ENCODE measurements at places on chromosomes 6 and 20. TPM values are rescaled to one million over a fixed set of nuclear protein-coding genes. Genes with fewer than 3 reads are reported as not detected.

The FAM110A gene
- 13.8 TPM for polyA plus RNA-seq

The ANKRD60 gene
- polyA plus RNA-seq: not detected

The PRDM13 gene
- not detected for polyA plus RNA-seq

The PDYN gene
- not detected for polyA plus RNA-seq

The ULBP2 gene
- 0.88 TPM for polyA plus RNA-seq

The ZBTB46 gene
- 0.32 TPM for polyA plus RNA-seq

The SF3B5 gene
- polyA plus RNA-seq: 357 TPM

The POM121L2 gene
- not detected for polyA plus RNA-seq

The ELOVL2 gene
- not detected for polyA plus RNA-seq

The TCF21 gene
- polyA plus RNA-seq: not detected

The IRF4 gene
- 0.41 TPM for polyA plus RNA-seq

The DEFB132 gene
- polyA plus RNA-seq: not detected

The PNPLA1 gene
- not detected for polyA plus RNA-seq

The CENPW gene
- polyA plus RNA-seq: 1.7 TPM

The MLN gene
- not detected for polyA plus RNA-seq

The ANKRD6 gene
- polyA plus RNA-seq: 3.0 TPM

The CDSN gene
- polyA plus RNA-seq: not detected

The SLC24A3 gene
- 0.10 TPM for polyA plus RNA-seq

The TRIM10 gene
- not detected for polyA plus RNA-seq

- no peak for DNase-seq
Measured at GRCh38 chr6:163720005-163720404, 305.5 kb downstream of the QKI start.

DNA sequence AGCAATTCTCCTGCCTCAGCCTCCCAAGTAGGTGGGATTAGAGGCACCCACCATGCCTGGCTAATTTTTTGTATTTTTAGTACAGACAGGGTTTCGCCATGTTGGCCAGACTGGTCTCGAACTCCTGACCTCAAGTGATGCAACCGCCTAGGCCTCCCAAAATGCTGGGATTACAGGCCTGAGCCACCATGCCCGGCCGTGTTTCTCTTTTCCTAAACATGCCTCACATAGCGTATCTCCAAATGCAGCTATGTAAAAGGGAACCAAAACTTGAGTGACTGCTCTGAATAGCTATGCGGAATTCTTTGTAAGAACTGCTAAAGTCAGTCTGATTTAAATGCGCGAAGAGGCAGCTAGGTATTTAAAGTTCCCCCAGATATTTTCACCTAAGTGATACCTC lies 20.5 kb downstream of the BPIFA2 start:
- DNase-seq: no peak

- DNase-seq: no peak
Measured at GRCh38 chr20:9723501-9724202, 115.2 kb downstream of the PAK5 start.

GRCh38 chr20:7415427-7415826 lies 524.8 kb downstream of the HAO1 start:
- DNase-seq: no peak

GRCh38 chr6:127554435-127555006 lies 22.5 kb upstream of the C6orf58 start:
- DNase-seq: no peak

DNA sequence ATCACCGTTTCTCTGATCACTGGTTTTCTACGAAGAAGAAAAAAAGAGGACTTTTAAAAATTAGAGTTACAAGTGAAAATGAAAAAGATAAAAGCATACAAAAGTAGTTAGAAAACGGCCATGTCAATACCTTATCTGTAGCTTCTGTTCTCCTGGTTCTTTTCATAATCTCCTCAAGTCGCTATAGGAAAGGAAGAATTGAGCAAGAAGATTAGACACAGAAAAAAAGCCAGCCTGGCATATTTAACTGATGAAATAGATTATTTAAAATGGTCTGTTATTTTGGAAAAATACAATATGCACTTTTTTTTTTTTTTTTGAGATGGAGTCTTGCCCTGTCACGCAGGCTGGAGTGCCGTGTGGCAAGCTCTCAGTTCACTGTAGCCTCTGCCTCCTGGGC lies 70.2 kb upstream of the BCLAF1 start:
- DNase-seq: no peak

DNA sequence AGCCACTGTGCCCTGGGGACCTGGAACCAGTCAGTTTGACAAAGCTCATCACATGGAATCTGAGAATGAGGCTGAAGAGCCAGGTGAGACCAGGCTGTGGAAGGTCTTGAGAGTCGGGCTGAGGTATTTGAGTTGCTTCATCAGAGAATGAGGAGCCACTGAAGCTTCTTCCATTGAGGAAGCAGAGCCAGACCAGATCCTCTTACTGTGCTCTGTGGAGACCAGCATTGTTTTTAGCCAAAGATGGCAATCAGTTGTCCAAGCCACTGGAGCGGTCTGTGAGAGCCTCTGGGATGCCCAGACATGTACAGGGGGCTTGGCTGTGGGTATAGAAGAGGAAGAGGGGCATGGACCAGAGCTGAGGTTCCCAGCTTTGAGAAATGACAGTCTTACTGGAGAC lies 6.1 kb upstream of the EPB41L1 start:
- no peak for DNase-seq

GRCh38 chr20:58996226-58996611 lies 10.8 kb downstream of the CTSZ start:
- no peak for DNase-seq

DNA sequence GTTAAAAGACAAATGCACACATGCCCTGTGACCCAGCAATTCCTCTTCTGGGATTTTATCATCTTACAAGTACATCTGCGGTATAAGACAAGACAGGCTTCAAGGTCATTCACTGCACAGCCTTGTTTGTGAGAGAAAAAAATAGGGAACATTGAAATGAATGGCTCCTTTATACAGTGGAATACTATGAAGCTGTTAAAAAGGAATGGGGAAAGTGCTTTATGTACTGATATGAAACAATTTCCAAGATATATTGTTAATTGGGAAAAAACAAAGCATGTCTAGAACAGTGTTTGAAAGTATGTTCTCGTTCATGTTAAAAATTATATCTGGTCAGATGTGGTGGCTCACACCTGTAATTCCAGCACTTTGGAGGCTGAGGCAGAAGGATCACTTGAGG lies 25.4 kb downstream of the PDRG1 start:
- no peak for DNase-seq

GRCh38 chr20:63401384-63402110 lies 40.4 kb upstream of the CHRNA4 start:
- no peak for DNase-seq

DNA sequence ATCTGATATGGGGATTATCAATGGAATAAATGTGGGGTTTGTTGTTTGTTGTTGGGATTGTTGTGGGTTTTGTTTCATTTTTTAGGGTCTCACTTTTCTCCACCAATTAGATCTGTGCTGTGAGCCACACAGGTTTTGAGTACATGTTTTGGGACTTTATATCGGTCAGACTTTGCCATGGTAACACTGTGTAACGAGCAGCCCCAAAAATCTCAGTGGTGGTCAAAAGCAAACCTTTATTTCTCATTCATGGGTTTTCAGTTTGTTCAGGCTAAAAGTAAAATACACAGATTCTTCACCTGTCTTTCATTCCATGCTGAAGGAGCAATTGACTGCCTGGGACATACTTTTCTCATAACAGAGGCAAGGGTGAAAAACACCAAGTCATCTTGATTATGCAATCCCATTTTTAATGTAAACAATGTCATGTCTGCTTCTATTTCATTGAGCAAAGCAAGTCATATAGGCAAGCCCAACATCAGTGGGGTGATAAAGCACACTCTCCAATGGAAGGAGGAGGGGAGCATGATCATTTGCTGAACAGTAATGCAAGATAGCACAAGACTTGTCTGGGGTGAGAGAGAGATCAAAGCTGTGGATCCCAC lies 101.1 kb upstream of the PLCB4 start:
- DNase-seq: no peak

- no peak for DNase-seq
Measured at GRCh38 chr20:18548465-18548864, 18.8 kb upstream of the SMIM26 start.

DNA sequence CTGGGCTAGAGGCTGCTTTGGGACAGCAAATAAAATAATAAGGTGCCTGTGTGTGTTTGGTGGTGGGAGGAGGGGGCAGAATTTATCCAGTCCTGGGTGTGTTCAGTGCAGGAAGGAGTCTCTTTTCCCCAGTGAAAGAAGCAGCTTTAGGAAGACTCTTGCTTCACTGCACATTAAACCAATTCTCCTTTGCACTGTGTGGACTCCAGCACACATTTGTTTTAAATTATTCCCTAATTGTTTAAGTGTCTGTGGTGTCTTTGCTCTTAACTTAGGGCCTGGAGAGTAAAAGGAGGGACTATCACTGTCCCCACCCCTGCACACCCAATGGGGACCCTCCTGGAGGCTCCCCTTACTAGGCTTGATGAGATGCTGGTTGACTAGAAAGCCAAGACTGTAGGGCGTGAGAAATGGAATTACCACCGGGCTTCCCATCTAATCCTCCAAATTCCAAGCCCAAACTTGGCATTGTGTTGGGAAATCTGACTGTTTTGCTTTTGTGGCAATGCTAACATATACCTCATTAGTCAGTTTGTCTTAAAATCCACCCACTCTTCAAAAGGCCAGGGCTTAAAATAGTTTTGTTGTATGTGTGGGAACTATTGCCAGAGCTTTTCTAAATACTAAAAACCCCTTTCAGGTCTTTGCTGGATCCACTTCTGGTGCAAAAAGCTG lies 13.5 kb upstream of the DAAM2 start:
- DNase-seq: no peak

DNA sequence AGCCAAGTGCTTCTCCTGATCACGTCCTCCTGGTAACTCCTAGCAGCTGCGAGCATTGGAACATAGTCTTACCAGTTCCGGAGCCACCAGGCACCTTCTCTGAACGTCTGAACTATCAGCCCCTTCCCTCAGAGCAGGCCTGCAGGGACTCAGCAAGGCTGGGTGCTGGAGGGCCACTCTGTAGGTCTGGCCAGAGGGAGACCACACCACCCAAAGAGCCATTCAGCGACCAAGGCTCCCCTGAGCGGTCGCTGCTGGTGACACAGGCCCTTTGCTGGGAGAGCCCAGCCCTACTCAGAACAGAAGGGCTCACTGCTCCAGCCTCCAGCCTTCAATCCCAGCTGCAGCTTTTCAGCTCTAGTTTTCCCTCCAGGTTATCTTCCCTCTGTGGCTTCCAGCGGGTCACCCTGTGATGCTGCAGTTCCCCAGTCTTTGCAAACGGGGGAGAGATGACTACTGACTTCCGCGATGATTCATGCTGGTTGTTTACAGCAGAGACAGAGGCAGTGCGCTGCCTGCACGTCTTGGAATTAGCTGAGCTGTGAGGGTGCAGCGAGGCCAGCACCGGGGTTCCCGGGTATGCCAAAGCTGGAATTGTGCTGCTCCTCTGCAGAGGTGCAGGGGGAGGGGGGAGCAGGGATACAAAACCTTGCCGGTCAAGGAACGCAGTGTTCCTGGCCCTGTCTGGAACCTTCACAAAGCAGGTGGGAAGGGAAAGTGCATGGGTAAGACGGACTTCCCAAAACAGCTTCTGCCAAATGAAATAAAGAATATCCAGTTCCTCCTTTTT lies 161.4 kb downstream of the LY86 start:
- DNase-seq: no peak

- no peak for DNase-seq
Measured at GRCh38 chr20:19701429-19701828, 56.6 kb upstream of the RIN2 start.

GRCh38 chr6:29705389-29706231 lies 17.6 kb upstream of the HLA-F start:
- peak; percentile 38 for DNase-seq

GRCh38 chr6:128659276-128659675 lies 138.9 kb upstream of the PTPRK start:
- DNase-seq: no peak

- peak; percentile 35 for DNase-seq
Measured at GRCh38 chr6:90109141-90109540, 187.5 kb downstream of the BACH2 start.

DNA sequence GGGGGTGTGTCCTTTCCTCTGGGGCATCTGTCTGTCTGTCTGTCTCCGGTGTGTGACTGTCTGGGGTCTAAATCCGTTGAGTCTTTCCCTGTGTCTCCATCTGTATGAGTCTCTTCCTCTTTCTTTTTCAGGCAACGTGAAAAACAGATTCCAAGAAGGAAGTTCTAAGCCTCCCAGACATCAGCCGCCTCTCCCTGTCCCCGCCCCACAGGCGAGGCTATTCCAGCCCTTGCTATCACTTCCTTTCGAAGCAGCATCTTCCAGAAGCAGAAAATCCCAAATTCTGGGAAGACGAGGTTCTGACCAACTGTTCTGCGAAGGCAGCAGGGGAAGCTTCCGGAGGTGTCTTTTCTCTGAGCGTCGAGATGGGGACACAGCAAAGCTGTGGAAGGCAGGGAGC lies 34.0 kb downstream of the PMEPA1 start:
- no peak for DNase-seq

DNA sequence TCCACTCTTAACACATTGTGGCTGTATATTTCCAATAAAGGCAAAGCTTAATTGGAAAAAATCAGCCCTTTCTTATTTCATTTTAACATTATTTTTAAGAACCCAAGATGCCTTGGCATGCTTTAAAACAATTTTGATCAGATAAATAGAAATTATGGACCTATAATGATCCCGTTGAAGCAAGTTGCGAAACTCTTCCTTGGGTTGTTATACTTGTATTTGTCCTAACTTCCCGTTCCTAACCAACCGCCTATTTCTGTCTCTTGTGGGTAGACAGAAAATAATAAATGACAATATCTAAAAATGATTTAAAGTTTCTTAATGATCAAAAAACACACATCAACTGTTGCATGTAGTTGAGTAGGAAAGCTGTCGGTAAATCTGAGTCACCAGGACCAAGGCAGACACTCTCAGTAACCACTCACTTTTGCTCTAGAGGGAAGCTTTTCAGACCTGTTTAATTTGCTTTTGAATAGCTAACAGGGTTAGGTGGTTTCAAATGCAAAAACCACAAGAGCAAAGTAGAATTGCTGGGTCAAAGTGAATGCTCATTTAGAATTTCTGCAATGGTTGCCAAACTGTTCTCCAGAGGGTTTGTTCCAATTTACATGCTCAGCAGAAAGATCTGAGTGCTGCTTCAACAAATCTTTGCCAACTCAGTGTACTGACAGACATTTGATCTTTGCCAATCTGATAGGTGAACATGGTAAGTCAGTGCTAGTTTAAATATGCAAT lies 34.2 kb upstream of the KCNK5 start:
- DNase-seq: no peak

DNA sequence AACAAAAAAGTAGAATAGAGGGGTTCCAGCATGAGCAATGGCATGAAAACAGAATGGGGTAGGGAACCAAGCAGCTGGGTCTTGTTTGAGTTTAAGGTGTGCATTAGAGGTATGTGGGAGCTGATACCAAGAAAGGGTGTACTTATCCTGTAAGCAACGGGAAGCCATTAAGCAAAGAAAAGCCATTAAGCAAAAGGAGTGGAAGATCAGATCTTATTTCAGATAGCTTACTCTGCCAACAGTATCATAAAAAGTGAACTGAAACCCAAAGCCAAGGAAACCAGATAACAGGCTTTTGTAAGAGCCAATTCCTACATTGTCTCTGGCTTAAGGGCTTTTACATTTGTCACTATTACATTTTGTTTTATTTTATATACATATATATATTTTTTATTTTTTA lies 21.3 kb upstream of the BEND6 start:
- DNase-seq: no peak
